Osteocyte (in vitro differentiated cells): ENCODE measurements at places on chromosomes 12 and 14. TPM values are rescaled to one million over a fixed set of nuclear protein-coding genes. Genes with fewer than 3 reads are reported as not detected.

DNA sequence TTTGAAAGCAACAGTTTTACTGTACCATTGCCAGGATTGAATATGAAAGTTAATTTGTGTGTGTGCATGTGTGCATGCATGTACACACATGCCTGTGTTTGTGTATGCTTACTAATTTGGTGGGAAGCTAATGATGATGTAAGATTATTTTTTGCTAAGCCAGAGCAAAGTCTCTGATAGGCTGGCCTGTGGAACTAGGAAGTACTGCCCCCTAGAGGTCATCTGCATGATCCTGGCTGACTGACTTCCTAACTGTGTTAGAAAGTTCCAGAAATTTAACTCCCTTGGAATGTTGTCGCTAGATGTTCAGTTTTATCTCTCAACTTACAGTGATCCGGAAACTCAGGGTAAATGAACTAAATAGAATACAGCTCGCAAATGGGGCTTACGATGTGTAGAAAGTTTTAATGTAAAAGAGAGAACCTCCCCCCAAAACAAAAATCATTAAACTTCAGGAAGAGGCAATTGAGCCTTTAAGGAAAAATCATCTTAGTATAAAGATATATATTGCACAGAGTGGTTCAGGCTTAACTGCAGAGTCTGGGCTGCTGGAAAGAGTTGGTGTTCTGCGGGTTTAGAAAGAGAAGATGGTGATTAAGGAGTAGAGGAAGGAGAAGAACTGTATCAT, 34.3 kb upstream of the SLC38A1 start:
- DNase-seq: no peak

GRCh38 chr14:59832653-59833294, 37.8 kb downstream of the RTN1 start:
- DNase-seq: no peak

GRCh38 chr14:97273540-97273939, 476.4 kb downstream of the VRK1 start:
- no peak for DNase-seq

- no peak for DNase-seq
Measured at GRCh38 chr14:71687166-71687831, 244.9 kb upstream of the RGS6 start.

NANOG gene
- total RNA-seq: 0.08 and 0.50 TPM in 2 replicates

CISTR gene
- not detected in 2 replicates for total RNA-seq

SLC15A4 gene
- total RNA-seq: 29.3 and 34.3 TPM in 2 replicates

KRT3 gene
- not detected in 2 replicates for total RNA-seq
